ENCODE measurements at places on chromosomes 2 and 18.

DNA sequence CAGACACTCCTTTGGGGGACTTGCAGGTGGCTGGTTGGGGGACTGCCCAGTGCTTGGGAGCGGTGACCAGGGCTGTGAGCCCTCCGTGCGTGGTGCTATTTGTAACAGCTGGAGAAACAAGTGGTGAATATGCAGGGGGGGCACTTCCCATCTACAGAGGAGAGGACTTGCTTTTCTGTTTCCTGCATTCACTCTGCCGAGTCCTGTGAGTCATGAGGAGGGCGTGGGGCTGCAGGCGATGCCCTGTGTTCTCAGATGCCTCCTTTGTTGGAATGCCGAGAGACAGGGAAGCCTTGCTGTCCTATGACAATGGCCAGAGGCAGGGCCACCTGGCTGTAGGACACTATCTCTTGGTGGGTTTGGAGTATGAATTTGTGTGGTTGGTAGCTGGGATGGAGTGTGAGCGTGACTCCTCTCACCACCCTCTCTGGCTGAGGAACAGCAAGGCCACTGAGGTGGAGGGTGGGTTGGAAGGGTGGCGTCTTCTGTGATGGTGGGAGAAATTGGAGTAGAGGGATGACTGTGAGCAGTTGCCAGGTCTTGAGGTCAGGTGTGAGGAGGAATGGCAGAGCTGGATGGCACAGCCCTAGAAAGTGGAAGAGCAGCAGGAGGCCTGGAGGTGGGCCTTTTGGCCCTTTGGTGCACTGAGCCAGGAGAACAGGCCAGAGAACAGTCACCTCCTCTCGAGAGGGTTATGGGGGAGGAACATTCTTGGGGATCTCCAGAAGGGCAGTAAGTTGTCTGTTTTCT lies 24.3 kb downstream of the FHOD3 start:
- DNase-seq: no peak

DNA sequence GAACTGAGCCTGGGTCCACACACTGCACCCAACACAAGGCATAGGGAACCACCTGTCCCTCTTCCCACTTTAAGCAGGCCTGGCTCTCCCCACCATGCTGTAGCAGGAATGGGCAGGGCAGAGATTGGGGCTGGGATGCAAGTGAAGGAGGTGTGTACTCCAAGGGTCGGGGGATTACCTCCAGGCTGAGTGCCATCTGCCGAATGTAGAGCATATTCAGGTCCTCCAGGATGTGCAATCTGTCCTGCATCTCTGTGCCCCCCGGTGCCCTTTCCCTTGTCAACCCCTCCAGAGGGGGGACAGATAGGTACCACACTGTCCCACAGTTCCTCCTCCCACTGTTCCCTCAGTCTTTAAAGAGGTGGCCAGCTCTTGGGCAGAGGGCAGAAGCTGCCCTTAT lies 2.4 kb downstream of the RTKN start:
- no peak for DNase-seq

GRCh38 chr2:207285473-207285815 lies 119.7 kb upstream of the KLF7 start:
- no peak for DNase-seq

- no peak for DNase-seq
These were observed 229.7 kb downstream of the KLHL29 start for GRCh38 chr2:23614701-23615100.

DNA sequence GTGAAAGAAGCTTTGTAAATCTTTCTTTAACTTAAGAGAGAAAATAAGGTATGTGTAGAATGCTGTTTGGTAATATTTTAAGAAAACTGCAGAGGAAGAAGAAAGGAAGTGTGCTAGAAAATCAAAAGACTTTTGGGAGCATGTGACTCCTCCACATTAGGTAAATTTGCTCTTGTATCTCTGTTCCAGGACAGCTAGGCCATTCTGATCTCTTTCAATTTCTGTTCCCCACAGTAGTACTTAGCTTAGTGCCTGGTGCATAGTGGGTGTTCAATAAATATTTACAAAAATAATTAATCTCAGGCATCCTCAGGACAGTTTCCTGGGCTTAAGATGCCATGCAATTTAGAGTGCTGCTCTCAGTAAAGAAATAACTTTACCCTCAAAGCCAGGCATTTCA lies 105.0 kb downstream of the GPD2 start:
- DNase-seq: no peak

GRCh38 chr2:58715344-58715743 lies 474.2 kb upstream of the FANCL start:
- no peak for DNase-seq

DNA sequence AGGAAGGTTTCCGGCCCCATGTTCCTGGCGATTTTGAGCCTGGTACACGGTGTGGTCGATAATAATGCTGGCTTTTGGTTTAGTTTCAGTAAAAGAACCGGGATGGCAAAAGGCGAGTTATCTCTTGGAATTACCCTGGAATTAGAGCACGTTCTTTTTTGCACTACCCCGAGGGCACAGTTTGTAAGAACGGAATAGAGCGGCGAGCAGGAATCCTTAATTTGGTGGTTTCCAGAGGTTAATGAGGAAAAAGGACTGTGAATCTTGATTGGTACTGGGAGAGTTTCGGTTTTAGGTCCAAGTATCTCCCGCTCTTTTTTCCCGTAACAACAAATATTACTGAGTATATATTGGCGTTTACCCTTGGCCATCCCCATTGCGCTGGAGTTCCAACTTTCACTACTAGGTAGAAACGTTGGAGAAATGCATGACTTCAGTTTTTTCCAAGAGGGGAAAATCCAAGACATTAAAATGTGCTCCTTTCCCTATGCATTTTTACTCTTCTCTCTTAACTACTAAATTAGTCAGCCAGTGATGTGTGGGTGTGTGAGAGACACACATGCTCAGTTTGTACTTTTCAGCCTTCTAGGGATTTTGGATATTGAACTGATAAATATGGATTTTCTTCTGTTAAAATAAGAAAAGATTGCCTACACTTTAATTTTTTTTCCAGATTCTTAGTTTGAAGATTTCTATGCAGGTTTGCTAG lies 160.8 kb downstream of the AGPS start:
- no peak for DNase-seq

DNA sequence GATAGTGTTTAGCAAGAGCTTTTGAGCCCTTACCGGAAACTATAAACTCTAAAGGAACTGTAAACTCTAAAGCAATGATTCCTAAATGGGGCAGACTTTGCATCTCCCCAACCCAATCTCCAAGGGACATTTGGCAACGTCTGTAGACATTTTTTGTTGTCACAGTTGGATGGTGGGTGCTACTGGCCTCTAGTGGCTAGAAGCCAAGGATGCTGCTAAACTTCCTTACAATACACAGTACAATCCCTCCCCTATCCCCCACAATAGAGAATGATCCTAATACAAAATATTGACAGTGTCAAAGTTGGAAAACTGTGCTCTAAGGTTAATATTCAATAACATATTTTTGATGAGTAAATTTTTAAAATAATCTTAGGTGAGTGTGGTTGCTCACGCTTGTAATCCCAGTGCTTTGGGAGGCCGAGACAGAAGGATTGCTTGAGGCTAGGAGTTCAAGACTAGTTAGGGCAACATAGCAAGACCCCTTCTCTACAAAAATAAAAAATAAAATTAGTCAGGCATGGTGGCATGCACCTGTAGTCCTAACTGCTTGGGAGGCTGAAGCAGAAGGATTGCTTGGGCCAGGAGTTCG lies 66.7 kb downstream of the PTPN4 start:
- DNase-seq: peak; percentile 41

- DNase-seq: no peak
These were observed 26.7 kb downstream of the UPP2 start for GRCh38 chr2:158128168-158128973.

DNA sequence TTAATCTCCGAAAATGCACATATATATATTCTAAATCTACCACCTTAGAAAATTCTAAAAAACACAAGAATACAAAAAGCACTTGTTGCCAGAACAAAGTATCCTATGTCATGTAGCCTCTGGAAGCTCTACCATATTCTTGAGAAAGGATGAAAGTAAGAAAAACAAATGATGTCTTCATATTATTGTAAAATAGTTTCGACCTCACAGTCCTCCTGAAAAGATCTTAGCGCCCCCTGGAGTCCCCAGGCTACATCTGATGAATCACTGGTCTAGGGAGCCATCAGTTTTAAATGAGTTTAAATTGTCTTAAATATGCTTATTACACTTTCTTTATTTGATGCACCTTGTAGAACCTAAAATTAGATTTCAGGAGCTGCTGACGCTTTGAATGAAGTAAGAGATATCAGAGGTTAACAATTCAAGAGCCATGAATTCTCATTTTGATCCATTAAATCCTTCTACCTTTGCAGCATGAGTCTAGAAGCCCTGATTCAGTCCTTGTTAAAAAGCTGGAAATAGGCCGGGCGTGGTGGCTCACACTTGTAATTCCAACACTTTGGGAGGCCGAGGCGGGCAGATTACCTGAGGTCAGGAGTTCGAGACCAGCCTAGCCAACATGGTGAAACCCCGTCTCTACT lies 138.8 kb downstream of the MCFD2 start:
- DNase-seq: peak; percentile 55

- no peak for DNase-seq
These were observed 1.1 kb upstream of the KCTD1 start for GRCh38 chr18:26549263-26550094.

- DNase-seq: no peak
These were observed 60.8 kb upstream of the CCDC195 start for GRCh38 chr2:224776795-224777558.

- peak; percentile 37 for DNase-seq
These were observed 645 bp downstream of the MIB1 start for GRCh38 chr18:21741312-21741561.

DNA sequence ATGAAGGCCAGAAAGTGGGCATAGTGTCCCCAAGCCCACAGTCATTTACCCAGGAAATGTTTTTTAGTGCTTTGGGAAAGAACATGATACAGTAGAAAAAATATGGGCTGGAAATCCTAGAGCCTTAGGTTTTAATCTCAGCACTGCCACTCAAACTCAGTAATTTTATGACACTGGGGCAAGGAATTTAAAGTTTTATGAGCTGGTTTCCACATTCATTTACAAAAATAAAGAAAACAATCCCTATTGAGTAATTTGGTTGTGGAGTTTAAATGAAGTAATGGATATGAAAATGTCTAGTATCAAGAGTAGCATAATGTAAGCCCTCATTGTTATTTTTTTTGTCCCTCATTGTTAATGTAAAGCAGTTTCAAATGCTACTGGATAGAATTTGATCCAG lies 51.5 kb upstream of the FRZB start:
- DNase-seq: no peak

GRCh38 chr2:45652090-45653031 lies 886 bp downstream of the PRKCE start:
- DNase-seq: peak; percentile 17

DNA sequence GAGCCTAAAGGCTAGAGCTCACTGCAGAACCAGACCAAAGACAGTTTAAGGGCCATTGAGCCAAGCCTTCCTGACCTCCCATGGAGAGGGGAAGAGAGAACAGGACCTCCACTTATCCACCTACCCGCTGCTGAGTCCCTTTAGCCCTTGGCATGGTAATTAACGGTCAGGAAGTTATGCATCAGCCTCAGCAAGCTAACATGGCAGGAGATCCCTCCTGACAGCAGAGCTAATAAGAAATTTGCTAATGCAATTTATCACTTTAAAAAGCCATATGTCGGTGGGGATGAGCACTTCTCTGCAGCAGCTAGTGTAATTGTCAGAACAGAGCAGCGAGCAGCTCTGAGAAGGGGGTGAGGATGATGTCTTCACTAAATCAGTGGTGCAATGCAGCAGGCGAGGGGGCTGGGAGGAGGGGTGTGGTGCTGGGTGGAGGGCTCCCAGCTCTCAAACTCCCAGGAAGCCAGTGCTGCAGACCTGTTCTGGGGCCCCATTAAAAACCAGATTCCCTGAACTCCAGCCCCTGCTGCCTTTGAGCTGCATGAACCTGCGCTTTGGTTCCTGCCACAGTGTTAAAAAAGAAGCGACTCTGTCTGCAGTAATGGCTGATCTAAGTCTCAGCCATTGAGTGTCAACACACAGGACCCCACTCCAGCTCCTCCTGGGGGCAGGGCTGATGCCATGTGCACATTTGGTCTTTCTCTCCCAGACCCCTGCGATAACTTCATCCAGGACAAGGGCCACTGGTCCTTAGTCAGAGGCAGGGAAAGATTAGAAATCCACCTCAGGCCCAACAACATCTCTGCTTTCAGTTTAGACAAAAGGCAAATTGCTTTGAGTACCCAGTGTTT lies 84.2 kb upstream of the STPG4 start:
- DNase-seq: no peak

DNA sequence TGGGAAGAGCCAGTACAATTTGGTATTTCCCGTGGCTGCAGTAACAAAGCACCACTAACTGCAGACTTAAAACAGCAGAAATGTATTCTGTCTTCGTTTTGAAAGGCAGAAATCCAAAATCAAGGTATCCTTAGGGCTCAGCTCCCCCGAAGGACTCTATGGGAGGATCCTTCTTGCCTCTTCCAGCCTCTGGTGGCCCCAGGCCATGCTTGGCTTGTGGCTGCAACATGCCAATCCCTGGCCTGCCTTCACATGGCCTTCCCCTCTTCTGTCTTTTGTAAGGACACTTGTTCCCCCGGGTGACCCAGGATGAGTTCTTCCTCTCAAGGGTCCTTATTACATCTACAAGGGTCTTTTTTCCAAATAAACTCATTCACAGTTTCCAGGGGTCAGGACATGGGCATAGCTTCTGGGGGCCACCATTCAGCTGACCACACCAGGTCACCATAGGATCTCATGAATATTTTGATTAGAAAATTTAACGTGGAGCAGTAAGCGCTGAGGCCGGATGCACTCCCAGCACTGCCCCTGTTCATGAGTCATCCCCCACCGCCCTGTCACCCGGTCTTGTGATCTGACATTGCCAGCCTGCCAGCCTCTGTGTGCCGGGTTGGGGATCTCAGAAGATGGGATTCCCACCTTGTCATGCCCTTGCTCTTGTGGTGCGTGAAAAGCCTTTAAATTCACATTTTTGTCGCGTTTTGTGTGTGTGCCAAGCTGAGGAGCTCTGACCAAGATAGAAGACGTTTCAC lies 61.2 kb upstream of the B3GNT7 start:
- no peak for DNase-seq

DNA sequence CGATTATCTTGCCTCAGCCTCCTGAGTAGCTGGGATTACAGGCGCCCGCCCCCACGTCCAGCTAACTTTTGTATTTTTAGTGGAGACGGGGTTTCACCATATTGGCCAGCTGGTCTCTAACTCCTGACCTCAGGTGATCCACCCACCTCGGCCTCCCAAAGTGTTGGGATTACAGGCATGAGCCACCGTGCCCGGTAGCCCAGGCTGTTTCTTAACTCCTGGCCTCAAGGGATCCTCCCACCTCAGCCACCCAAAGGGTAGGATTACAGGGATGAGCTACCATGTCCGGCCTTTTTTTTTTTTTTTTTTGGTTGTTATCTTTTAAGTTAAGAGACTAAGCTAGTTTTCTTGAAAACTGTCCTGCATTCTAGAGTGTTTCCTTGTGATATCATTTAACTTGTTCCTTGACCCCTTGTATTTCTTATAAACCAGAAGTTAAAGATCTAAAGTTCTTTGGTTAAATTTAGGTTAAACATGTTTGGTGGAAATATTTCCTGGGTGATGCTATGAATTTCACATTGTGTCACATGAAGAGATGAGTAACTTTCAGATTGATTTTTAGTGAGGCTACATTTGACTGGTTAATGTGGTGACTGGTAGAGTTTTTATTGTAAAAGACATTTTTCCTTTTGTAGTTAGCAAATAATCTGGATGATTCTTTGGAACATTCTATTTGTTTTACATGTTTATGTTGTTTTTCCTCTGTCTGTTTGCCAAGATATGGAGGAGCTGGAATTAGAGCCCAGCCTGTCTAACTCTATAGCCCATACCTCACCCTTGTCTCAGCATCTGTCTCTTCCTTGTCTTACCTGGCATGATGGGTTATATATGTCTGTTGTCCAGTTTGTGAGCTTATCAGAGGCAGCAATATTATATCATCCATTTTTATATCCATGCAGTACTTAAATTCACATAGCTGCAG lies 5.2 kb downstream of the NCAPH start:
- no peak for DNase-seq
